Caki2 (cell line): ENCODE measurements at places on chromosomes 12 and 14.

DNA sequence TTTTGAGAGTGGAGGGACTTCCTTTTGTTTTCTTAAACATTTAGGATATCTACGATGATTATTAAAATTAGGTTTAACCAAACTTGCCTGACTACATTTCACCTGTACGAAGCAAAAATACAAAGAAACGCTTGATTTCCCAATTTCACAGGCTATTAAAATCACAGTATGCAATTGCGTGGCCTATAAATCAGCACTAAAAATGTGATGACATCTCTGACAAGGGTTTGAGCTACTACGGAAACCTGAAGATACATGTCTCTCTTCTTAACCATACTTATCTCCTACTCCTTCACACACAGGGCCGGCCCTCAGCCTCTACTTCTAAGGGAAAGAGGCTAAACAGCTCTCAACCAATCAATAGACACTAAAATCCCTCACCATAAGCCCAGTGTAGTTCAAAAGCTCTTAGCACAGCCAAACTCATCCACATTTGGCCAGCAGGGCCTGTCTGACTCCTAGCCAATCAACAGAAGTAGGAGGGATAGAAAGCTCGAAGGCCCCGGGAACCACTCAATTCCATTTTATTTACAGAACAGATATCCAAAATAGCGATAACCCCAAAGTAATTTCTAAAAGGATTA is 137.3 kb downstream of the FOXN3 start:
- DNase-seq = no peak

DNA sequence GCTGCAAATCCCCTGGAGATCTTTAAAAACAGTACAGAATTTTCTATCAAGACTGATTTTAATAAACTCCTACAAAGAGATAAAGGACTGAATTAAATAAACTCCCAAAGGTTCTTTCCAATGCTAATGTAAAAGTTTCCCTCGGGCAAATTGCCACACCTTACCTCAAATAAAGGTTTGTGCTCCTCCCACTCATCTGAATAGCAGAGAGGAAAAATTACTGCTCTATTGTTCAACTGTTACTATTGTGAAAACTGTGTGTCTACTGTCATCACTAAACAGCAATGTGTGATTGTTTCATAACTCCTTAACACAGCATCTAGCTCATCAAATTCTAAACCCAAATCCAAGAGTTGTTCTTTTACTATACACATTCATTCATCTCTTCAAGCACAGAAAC is 3.2 kb downstream of the SPTLC2 start:
- no peak for DNase-seq

GRCh38 chr14:92647797-92648279 is 100.6 kb downstream of the LGMN start:
- DNase-seq = no peak

- DNase-seq = no peak
These were observed 111.1 kb downstream of the SLC15A4 start for GRCh38 chr12:128712622-128713021.
